Smooth muscle cell of trachea (primary cell): ENCODE measurements at places on chromosomes 2 and 18. TPM values are rescaled to one million over a fixed set of nuclear protein-coding genes. Genes with fewer than 3 reads are reported as not detected.

SIX3 gene
- total RNA-seq = not detected in 2 replicates

MTA3 gene
- total RNA-seq = 32.4 and 39.9 TPM in 2 replicates

SLC8A1 gene
- total RNA-seq = 71.3 and 80.3 TPM in 2 replicates

KCNG2 gene
- total RNA-seq = 0.73 and 3.3 TPM in 2 replicates

EML6 gene
- 0.15 and 0.66 TPM in 2 replicates for total RNA-seq

OSR1 gene
- 19.5 and 35.9 TPM in 2 replicates for total RNA-seq

TBR1 gene
- total RNA-seq = under 0.01 TPM in 1 of 2 replicates, not detected in the other

SCTR gene
- not detected in 2 replicates for total RNA-seq

GDF7 gene
- 0.15 TPM in 1 of 2 replicates, not detected in the other for total RNA-seq

HNMT gene
- total RNA-seq = 20.8 and 45.4 TPM in 2 replicates

KLF7 gene
- total RNA-seq = 12.7 and 14.1 TPM in 2 replicates

ARHGAP25 gene
- total RNA-seq = 0.66 and 1.7 TPM in 2 replicates

DSEL gene
- 156 and 218 TPM in 2 replicates for total RNA-seq

FSIP2 gene
- total RNA-seq = 0.15 and 0.50 TPM in 2 replicates

DOK1 gene
- 27.3 and 50.4 TPM in 2 replicates for total RNA-seq

PHLPP1 gene
- 4.2 and 5.0 TPM in 2 replicates for total RNA-seq
